ENCODE measurements at places on chromosomes 4 and X.

DNA sequence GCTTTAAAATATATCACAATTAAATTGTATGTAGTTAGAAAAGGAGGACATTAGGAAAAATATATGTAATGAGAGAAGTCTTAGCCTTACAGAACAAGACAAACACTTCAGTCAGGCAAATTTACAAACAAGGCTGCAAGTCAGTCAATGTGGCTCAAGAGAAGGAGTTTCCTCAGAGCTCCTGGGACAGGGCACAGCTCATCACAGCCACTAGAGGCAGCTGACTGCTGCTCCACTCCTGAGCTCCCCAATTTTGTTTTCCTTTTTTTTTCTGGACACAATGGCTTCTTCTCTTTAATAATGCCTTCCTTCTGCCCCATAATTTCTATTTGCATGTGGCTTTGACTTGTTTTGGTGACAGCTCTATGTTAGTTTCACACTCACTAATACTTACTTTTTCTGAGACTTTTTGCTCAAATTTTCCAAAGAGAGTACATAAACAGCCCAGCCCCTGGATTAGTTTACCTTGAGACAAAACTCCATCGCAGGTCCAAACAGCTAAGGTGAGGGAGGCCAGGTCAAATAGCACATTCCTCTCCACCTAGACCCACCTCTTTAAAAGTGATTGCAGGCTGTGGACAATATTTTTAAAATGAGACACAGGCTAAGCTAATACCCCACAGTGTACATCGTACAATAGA, 850.4 kb upstream of the FRG1 start:
- H3K27ac ChIP-seq: no peak overlapping the region
- no peak for DNase-seq

DNA sequence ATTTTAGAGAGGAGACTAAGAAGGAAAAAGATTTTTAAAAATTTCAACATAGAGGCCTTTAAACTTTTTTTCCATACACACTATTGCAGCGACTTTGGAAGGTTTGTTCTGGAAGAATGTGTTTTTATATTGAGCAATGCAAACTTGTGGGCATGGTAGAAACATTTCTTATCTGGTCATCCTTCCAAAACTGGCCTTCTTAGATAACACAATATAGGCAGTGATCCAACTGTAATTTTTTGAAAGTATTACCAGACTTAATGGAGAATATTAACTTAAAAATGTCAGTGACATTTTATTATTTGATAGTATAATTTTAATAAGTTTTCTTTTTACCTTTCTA, 25.6 kb downstream of the FHDC1 start:
- no peaks in the 10 kb centered on the region for H3K36me3 ChIP-seq
- H3K4me1 ChIP-seq: no peaks in the 10 kb centered on the region
- no peak overlapping the region for H3K4me3 ChIP-seq
- H3K27ac ChIP-seq: no peak overlapping the region
- no peak for DNase-seq

GRCh38 chr4:164734484-164734883, 19.4 kb upstream of the SMIM31 start:
- H3K36me3 ChIP-seq: no peaks in the 10 kb centered on the region
- H3K27ac ChIP-seq: no peak overlapping the region
- no peak overlapping the region for H3K4me3 ChIP-seq
- peaks cover 7% of the 10 kb centered on the region for H3K27me3 ChIP-seq
- DNase-seq: no peak
- peaks cover 6% of the 10 kb centered on the region for H3K4me1 ChIP-seq

- no peak for DNase-seq
- no peak overlapping the region for H3K4me3 ChIP-seq
- H3K36me3 ChIP-seq: no peaks in the 10 kb centered on the region
- H3K27me3 ChIP-seq: no peaks in the 10 kb centered on the region
These were observed 117.3 kb downstream of the CPZ start for GRCh38 chr4:8709729-8710360.

DNA sequence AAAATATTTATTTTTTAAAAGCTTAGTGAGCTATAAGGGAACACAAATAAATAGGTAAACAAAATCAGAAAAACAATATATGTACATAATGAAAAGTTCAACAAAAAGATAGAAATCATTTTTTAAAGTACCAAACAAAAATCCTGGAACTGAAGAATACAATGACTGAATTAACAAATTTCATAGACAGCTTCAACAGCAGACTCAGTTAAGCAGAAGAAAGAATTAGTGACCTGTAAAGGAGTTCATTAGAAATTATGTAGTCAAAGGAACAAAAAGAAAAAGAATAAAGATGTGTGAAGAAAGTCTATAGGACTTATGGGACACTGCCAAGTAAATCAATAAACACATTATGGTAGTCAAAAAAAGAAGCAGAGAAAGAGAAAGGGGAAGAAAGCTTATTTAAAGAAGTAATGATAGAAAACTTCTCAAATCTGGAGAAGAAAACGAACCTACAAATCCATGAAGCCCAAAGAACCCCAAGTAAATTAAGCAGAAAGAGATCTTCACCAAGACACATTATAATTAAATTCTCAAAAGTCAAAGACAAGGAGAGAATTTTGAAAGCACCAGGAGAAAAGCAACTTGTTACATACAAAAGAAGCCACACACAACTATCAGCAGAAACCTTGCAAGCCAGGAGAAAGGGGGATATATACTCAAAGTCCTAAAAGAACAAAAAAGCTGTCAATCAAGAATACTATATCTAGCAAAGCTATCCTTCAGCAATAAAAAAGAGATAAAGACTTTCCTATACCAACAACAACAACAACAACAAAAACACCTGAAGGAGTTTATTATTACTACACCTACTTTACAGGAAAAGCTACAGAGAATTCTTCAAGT, 338.9 kb downstream of the PTTG2 start:
- H3K4me3 ChIP-seq: no peak overlapping the region
- no peaks in the 10 kb centered on the region for H3K4me1 ChIP-seq
- no peak overlapping the region for H3K27ac ChIP-seq

GRCh38 chr4:24801136-24801855, 5.9 kb downstream of the SOD3 start:
- H3K27ac ChIP-seq: no peak overlapping the region
- DNase-seq: no peak
- no peaks in the 10 kb centered on the region for H3K4me1 ChIP-seq
- H3K4me3 ChIP-seq: no peak overlapping the region
- H3K27me3 ChIP-seq: peaks cover 34% of the 10 kb centered on the region
